Activated T-helper 17 cell treated with anti-CD3 and anti-CD28 coated beads, Interleukin-2, amount 50 U/mL, for 72 hours (primary cell): ENCODE measurements at places on chromosomes 5 and 9. TPM values are rescaled to one million over a fixed set of nuclear protein-coding genes. Genes with fewer than 3 reads are reported as not detected.

ARSK gene
- 7.4 TPM for total RNA-seq

FOXD4L4 gene
- 0.24 TPM for total RNA-seq

SLC35A4 gene
- 89.6 TPM for total RNA-seq

SPATA24 gene
- total RNA-seq: 9.2 TPM

ROPN1L gene
- 1.0 TPM for total RNA-seq

SPINK5 gene
- total RNA-seq: not detected

IL5 gene
- total RNA-seq: not detected

OR1J2 gene
- not detected for total RNA-seq

CREB3 gene
- total RNA-seq: 23.9 TPM

PRR7 gene
- 13.6 TPM for total RNA-seq

NR2F1 gene
- total RNA-seq: not detected

BRD3 gene
- 10.6 TPM for total RNA-seq

IFNA2 gene
- not detected for total RNA-seq

ARL14EPL gene
- total RNA-seq: not detected

HK3 gene
- total RNA-seq: 0.76 TPM

ZBTB34 gene
- 5.0 TPM for total RNA-seq

IL4 gene
- not detected for total RNA-seq
